Epithelial cell of alveolus of lung (primary cell): ENCODE measurements at places on chromosomes 2 and 18. TPM values are rescaled to one million over a fixed set of nuclear protein-coding genes. Genes with fewer than 3 reads are reported as not detected.

Gene RNU2-63P
- not detected in 2 replicates for total RNA-seq

Gene SEC11C
- 12.9 and 13.7 TPM in 2 replicates for total RNA-seq

Gene STK39
- total RNA-seq: 9.4 and 25.3 TPM in 2 replicates

Gene TXNDC2
- total RNA-seq: 0.64 TPM in 1 of 2 replicates, not detected in the other

Gene HRH4
- total RNA-seq: not detected in 2 replicates

Gene IAH1
- 71.5 and 76.7 TPM in 2 replicates for total RNA-seq

Gene RAX
- total RNA-seq: not detected in 2 replicates

Gene VAMP8
- total RNA-seq: 3.2 and 13.1 TPM in 2 replicates

Gene SLC30A3
- not detected in 2 replicates for total RNA-seq

Gene R3HDM1
- 13.2 and 19.3 TPM in 2 replicates for total RNA-seq

Gene KHK
- total RNA-seq: 0.24 and 1.0 TPM in 2 replicates
